ENCODE measurements at places on chromosomes 4 and X.

GRCh38 chr4:48967631-48968030 is 18.4 kb upstream of the CWH43 start:
- no peak for DNase-seq

GRCh38 chrX:29587107-29587506 is 628.3 kb upstream of the MAGEB2 start:
- no peak for DNase-seq

- DNase-seq, result no peak
Observed at GRCh38 chr4:182350041-182350440, 106.8 kb downstream of the TENM3 start.

DNA sequence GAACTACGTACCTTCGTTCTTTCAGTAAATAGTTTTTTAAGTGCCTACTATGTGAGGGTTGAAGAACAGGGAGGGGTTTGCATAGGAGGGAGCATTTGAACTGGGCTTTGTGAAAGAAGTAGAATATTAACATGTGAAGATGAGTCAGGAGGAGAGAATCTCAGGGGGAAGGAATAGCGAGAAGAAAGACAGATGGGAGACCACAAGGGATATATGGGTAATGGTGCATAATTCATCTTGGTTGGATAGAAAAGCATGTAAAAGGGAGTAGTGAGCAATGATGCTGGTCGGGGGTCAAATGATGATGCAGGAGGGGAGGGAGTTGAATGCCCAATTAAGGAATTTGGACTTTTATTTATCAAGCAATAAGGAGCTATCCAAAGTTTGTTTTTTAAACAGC is 52.7 kb downstream of the TMEM164 start:
- DNase-seq, result no peak

- no peak for DNase-seq
Observed at GRCh38 chr4:138831948-138832347, 183.6 kb upstream of the NOCT start.

Measured in cardiac muscle cell (in vitro differentiated cells and primary cell).